ENCODE measurements at places on chromosomes 11 and 22.

- DNase-seq: no peak
Measured at GRCh38 chr11:55791606-55792005, 3.8 kb upstream of the OR5D14 start.

DNA sequence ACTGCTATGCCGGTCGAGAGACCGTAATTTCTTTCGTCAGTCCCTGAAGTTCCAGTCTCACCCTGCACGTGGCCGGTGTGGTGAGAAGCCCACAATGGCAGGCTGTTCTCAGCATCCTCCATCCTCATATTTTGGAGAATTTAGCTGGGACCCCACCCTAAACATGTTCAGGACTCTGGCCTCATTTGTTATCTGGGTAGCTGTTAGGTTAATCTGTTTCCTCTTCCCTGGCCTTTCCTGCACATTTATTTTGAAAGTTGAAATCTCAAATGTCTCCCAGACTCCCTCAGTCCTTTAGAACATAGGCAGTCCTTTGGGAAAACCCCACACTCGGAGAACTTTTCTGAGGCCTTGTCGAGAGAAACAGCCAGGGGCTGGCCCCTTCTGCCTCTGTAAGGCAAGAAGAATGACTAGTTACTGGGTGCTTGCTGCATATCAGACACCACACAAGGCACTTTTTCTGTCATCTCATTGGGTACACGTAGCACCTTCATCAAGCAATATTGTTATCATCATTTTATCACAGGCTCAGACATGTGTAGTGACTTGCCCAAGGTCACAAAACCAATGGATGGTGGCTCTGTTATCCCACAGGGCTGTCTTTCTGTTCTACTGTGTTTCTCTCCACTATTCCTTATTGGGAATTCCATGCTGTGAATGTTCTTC, 109.3 kb upstream of the CRYBB3 start:
- DNase-seq: no peak

DNA sequence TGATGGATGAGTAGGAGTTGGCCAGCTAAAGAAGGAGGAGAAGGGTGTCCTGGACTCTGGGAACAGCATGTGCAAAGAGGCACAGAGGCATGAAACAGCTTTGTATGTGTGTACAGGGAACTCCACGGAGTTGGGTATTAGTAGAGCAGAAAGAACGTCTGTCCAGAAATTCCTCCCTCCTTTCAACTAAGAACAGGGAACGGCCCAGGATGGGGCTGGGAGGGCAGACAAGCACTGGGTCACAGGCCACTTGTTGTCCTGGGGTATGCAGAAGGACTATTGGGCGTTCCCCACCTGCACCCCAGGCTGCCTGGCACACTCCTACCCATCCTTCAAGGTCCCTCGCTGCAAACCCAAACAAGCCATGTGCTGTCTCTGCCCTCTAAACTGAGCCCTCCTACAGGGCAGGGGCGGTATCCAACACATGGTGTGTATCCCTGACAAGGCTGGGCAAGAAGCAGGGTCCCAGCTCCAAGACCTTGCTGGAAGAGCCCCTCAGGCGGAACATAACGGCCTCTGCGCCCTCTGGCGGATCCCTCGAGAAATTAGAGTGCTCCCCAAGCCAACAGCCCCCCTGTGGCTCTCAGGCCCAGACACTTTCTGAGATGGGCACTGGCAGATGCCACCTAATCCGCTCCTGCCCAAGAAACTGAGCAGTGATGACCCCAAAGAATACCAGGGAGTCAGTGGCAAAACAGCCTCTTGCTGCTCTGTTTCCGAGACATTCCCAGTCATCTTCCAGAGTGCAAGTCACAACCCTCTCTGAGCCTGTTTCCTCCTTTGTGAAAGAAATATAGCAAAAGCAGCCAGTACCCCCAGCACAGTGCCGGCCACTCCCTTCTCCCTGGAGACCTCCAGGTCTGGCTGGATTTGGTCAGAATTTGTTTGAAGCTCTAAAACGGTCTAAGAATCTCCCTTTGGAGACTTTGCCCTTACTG, 1.6 kb upstream of the ELFN2 start:
- DNase-seq: no peak

- no peak for DNase-seq
Measured at GRCh38 chr11:102007567-102008437, 39.4 kb upstream of the CFAP300 start.

- DNase-seq: no peak
Measured at GRCh38 chr22:43818981-43819380, 6.9 kb upstream of the EFCAB6 start.

GRCh38 chr11:106524436-106524835, 447.0 kb downstream of the AASDHPPT start:
- DNase-seq: no peak

GRCh38 chr22:36839356-36840073, 21.3 kb upstream of the NCF4 start:
- DNase-seq: no peak
